Stimulated activated CD4-positive, alpha-beta T cell treated with anti-CD3 and anti-CD28 coated beads, Interleukin-1b, Interleukin-23, amount 100 ng/mL, for 4 hours (primary cell): ENCODE measurements at places on chromosomes 3 and 15.

GRCh38 chr3:134407239-134407625 is 33.0 kb upstream of the AMOTL2 start:
- no peak for DNase-seq

- DNase-seq = no peak
Measured at GRCh38 chr3:89108291-89108550, 800 bp downstream of the EPHA3 start.

GRCh38 chr15:61425934-61426333 is 196.8 kb upstream of the RORA start:
- DNase-seq = no peak

GRCh38 chr3:20073068-20073467 is 32.8 kb downstream of the KAT2B start:
- no peak for DNase-seq

DNA sequence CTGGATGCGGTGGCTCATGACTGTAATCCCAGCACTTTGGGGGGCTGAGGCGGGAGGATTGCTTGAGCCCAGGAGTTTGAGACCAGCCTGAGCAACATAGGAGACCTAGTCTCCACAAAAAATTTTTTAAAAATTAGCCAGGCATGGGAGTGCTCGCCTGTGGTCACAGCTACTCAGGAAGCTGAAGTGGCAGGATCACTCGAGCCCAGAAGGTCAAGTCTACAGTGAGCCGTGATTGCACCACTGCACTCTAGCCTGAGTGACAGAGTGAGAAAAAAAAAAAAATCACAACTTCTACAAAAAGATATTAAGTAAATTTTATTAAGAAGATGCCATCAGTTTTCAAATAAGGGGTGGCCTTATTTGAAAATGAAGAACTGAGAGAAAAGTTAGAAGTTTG is 11.9 kb upstream of the PLA2G4D start:
- DNase-seq = no peak

- DNase-seq = no peak
Measured at GRCh38 chr3:42749753-42750231, 23.3 kb downstream of the CCDC13 start.

- DNase-seq = no peak
Measured at GRCh38 chr3:65776081-65776480, 262.6 kb downstream of the MAGI1 start.

GRCh38 chr3:142945023-142945422 is 18.5 kb downstream of the PAQR9 start:
- no peak for DNase-seq

GRCh38 chr15:68537506-68537905 is 41.3 kb upstream of the CORO2B start:
- DNase-seq = no peak

DNA sequence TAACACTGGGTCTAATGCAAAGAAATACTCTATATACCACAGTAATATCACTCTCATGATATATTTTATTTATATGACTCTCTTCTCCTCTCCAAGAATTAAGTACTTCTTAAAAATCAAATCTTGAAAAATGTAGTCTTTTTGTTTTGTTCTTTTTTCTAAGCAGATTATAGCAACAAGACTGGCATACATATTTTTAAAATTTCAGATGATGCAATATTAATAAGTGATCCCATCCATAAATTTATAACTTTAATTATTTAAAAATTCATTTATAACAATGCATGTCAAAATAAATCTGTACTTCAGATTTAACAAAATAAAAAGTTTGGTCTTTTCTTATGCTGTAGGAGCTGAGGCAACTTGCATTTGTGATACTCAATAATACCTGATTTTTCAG is 95.0 kb upstream of the NEDD4 start:
- DNase-seq = no peak

GRCh38 chr3:56862352-56863062 is 60.8 kb upstream of the ARHGEF3 start:
- DNase-seq = no peak

DNA sequence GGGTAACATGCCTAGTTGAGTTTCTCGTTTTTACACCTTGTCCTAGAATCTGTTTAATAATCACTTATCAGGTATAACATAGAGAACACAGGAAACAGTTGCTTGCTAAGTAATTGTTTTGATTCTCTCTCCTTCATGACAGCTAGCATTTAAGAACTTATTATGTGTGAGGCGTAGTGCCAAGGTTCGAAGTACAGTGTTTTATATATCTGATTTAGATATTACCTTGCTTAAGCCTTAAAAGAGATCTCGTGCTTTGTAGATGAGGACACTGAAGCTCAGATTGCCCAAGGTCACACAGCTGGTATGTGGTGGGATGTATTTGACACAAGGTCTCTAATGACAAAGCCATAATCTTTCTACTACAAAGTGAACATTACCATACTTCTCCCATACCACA is 29.0 kb upstream of the IFT57 start:
- no peak for DNase-seq

- DNase-seq = no peak
Measured at GRCh38 chr15:29690765-29691475, 131.3 kb downstream of the TJP1 start.

DNA sequence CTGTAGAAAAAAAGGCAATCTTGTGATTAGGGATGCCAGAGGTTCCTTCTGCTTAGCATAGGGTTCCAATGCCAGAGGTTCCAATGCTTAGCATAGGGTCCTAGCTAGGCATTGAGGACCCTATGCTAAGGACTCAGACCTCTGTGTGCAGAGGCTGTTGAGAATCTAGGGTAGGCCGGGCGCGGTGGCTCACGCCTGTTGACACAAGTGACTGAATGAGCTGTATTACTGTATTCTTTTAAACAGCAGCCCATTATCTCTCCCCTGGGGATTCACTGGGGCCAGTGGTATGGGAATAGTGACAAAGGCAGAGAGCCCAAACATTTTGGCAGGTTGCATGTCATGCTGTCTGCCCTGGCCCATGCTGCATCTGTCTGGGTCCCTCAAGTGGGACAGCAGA is 16.2 kb downstream of the PAK6 start:
- DNase-seq = no peak

- no peak for DNase-seq
Measured at GRCh38 chr3:172034786-172035685, 4.3 kb upstream of the FNDC3B start.

DNA sequence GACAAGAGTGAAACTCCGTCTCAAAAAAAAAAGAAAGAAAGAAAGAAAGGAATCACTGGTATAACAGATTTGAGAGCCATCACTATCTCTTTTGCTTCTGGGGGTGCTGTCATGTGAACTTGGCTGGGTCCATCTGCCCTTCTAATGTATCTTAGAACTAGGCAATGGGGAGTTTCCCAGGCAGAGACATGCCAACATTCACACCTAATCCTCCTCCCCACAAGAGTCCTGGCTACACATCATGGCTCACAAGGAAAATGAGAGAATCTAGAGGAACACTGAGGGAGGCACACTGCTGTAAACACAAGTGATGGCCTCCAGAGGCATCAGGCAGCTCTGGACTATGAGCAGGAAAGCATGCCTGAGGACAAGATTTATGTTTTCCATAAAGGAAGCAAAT is 67.8 kb upstream of the PPP2R3A start:
- DNase-seq = no peak

- DNase-seq = no peak
Measured at GRCh38 chr3:31265646-31266428, 266.9 kb upstream of the STT3B start.

GRCh38 chr3:138078901-138079344 is 36.5 kb downstream of the DZIP1L start:
- DNase-seq = no peak

DNA sequence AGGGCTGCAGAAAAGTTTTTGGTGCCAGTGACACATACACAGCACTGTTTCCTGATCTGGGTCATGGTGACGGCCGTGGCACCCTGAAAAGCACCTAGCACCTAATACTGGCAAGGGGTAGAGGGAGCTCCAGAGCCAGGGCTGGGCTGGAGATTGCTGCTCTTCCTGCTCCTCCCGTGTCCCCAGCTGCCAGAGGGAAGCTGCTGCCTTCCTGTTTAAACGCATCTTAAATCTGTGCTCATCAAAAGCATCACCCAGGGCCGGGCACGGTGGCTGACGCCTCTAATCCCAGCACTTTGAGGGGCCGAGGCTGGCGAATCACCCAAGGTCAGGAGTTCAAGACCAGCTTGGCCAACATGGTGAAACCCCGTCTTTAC is 156.7 kb upstream of the MEF2A start:
- peak; percentile 16 for DNase-seq

DNA sequence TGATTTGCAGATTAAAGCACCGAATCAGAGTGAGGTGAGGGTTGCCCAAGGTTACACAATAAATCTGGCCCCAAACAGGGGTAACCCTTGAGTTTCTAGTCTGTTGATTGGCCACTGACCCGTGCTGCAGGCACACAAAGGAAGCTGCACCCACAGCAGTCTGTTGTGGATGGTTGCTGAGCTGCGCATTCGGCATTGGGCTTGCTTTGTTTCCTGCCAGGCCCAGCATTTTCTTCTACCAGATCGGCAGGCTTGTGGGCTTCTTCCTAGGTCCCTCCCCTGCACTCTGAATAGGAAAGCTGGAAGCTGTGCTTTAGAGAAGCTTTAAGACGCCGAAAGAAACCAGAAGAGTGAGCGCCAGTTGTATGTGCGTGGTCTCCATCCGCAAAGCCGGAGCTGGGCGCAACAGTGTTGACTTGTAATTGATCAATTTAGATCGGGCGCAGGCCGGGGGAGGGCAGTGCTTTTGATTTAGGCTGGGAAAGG is 12.1 kb downstream of the B3GNT5 start:
- DNase-seq = no peak

GRCh38 chr3:38148311-38148882 is 9.9 kb downstream of the MYD88 start:
- no peak for DNase-seq

- DNase-seq = no peak
Measured at GRCh38 chr3:185065059-185065458, 87.8 kb downstream of the C3orf70 start.

- DNase-seq = no peak
Measured at GRCh38 chr3:149021830-149022229, 30.5 kb downstream of the GYG1 start.

- DNase-seq = no peak
Measured at GRCh38 chr3:39192490-39193092, at the start of gene XIRP1. XIRP1 (minus strand) TSS chr3:39192595; CDS start chr3:39189445, 3,150 bp downstream.

DNA sequence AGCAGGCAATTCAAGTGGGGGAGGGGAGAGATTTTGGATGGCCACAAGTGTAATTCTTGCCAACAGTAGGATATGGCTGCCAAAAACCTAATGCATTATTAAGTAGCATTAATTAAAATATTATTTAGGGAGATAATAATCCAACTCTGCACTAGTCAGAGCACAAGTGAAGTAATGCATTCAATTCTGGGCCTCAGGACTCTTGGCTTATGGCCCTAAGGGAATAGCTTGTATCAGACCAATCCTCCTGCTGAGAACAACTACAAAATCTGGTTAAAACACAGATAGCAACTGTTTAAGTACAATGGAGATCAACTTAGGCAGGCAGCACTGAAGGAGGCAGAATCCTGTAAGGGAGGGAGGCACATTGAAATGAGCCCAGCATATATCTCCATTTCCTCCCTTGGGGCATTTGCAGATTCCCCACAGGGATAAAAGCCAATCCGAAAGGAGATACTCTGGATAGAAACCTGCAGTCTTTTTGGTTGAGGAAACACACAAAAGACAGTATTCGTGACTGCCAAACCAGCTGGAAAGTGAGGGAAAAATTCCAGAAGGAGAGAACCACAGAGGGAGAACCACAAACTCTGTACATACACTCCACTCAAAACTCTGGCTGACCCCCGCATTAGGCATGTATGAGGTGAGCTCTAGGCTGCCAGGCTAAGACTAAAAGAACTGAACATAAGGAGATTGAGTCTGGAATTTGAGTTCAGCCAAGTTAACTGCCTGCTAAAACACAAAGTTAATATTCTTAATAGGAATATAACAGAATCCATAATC is 57.4 kb downstream of the ETFA start:
- no peak for DNase-seq

DNA sequence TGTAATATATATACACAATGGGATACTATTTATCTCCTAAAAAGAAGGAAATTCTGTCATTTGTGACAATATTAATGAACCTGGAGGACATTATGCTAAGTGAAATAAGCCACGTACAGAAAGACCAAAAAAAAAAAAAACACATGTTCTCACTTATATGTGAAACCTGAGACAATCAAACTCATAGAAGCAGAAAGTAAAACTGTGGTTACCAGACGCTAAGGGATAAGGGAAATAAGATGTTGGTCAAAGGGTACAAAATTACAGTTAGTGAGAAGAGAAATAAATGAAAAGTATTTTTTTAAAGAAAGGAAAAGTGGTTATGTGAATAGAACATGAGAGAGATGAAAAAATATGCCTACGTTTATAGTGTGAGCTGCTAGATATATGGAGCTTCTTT is 101.1 kb downstream of the CPNE4 start:
- no peak for DNase-seq

- no peak for DNase-seq
Measured at GRCh38 chr3:120749843-120750242, 7.3 kb downstream of the GTF2E1 start.

- DNase-seq = no peak
Measured at GRCh38 chr3:119380697-119381096, 82.7 kb downstream of the TMEM39A start.

DNA sequence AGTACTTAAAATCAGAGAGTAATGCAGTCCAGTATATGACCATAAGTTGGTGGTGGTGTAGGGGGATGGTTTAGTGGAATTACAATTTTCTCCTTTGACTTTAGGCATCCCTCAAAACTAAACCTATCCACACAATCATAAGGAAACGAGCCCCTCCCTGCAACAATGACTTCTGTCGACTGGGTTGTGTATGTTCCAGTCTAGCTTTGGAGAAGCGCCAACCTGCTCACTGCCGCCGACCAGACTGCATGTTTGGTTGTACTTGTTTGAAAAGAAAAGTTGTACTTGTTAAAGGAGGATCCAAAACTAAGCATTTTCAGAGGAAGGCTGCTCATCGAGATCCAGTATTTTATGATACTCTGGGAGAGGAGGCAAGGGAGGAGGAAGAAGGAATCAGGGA is 52.8 kb downstream of the MGA start:
- DNase-seq = no peak

- no peak for DNase-seq
Measured at GRCh38 chr3:86743233-86743632, 247.7 kb downstream of the VGLL3 start.

GRCh38 chr3:116059421-116060096 is 385.7 kb downstream of the LSAMP start:
- DNase-seq = no peak

- no peak for DNase-seq
Measured at GRCh38 chr15:39685999-39686613, 96.5 kb downstream of the FSIP1 start.

DNA sequence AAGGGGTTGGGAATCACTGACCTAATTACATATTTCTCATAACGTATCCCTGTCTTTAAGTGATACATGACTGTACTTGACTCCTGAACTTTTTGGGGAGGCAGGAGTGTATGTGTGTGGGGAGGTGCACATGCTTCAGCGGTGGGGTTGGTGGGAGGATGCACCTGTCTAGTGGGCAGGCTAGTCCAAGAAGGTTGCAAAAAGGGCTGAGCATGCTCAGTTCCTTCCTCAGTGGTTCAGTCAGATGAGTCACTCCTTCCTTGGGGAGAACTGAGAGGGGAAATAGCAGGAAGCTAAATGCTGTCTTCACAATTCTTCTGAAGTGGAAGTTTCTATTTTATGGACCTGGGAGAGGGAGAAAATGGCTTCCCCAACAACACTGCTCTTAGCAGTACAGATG is 24.6 kb upstream of the AP4E1 start:
- no peak for DNase-seq

- peak; percentile 33 for DNase-seq
Measured at GRCh38 chr3:119352034-119352609, 57.9 kb downstream of the ARHGAP31 start.
